Left forelimb (tissue), 1 donor: ENCODE measurements at places on chromosomes 5 and 9.

DNA sequence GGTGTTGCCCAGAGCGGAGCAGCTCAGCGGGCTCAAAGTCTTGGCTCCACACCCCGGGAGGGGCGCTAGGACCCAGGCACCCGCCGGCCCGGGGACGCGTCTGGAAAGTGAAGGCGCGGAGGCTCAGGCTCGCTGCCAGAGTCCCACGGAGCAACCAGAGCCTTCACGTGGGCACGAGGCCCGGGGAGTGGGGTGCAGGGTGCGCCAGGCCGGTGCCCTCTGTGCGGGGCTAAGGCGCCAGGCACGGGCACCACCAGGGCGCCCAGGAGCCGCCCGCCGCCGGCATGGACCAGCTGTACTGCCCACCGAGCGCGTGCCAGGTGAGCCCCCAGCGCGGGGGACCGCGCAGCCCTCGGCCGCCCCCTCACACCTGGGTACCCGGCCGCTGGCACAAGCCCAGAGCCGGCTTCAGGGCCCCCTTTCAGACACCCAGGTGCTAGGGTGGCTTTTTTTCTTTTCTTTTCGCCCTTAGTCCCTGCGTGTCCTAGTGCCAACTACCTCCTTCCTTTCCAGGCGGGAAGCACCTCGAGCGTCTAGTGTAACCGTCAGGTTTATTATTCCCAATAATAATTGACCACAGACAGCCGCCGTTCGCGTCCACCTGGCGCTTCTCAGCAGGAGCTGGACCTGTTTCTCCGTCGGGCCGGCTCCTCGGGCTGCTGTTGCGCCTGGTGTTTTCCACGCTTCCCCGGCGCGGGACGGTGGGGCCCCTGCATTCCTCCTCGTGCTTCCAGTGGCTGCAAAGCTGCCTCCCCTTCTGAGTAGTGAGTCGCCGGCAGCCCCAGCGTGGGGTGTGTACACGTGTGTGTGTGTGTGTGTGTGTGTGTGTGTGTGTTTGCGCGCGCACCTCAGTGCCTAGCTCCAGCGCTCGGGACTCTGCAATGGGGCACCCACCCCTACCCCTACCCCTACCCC is 30.1 kb upstream of the PDE8B start:
- DNase-seq = no peak

DNA sequence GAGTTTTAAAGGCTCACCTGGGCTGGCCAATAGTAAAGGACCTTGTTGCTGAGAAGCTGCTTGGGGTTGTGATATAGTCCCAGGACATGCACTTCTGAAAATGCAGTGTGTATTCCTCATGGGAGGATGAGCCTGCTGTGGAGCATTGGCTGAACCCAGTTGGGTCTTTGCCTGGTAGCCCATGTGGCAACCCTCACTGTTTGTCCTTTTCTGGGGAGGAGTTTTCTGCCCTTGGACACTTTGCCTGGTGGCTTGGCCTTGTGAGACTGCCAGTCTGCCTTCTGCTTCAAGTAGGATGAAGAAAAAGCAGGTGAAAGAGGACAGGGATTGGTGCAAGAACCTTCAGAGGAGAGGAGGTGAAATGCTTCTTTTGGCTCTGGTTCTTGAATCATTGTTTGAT is 4.0 kb downstream of the TENT4A start:
- peak; percentile 51 for DNase-seq

DNA sequence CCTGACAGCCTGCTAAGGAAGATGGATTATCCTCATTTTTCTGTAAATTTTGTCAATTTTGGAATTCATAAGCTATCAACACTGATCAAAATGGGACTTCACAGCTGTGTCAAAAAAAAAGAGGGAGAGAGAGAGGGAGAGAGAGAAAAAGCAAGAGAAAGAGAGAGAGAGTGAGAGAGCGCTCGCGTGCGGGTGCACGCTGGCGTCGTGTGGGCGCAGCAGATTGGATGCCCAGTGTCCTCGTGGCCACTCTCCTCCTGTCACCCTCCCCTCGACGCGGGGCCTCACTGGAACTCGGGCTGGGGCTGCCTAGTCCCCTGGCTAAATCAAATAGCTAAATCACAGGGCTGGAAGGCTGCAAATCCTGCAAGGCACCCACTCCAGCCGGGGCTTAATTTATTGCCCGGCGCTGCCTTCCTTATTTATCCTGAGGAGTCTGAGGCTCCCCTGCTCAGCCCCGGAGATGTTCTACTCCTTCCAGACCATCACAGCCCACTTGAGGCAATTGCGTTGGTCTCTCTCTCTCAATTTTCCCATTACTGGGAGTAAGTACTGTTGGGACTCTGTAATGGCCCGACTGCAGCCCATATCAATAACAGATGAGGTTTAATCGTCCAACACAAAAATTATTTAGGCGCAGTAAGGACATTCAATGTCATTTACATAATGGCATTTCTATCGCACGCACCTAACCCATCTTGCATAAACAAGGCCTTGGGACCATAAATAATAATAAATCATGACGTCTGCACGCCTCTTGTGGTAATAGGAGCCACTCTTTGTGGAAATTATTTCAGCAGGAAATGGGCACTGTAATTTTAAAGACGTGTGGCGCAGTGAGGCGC is 94.2 kb downstream of the PAX5 start:
- no peak for DNase-seq

DNA sequence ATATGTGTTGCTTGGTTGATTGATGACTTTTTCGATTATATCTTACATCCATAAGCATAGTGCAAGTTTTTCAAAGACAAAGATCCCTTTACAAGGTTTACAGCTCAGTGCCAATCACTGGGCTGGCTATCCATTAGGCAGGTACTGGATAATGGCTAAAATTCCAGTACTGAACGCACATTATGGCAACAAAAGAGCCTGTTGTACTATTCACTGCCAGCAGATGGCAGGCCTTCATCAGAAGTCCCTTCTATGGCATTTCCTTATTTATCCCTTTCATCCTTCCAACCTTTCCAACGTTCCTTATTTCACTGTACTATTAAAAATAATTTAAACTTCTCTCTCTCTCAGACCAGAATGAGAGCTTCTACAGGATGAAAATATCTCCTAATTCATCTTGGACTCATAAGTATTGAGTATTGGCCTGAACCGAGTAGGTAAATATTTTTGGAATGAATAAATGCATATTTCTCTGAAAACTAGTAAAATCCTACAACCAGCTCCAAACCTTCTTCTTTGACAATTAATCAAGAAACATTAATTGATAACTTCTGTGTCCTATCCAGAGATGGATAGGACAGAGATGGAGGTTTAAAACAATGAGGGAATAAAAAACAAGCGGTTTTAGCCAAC is 6.7 kb upstream of the WNT8A start:
- DNase-seq = no peak

DNA sequence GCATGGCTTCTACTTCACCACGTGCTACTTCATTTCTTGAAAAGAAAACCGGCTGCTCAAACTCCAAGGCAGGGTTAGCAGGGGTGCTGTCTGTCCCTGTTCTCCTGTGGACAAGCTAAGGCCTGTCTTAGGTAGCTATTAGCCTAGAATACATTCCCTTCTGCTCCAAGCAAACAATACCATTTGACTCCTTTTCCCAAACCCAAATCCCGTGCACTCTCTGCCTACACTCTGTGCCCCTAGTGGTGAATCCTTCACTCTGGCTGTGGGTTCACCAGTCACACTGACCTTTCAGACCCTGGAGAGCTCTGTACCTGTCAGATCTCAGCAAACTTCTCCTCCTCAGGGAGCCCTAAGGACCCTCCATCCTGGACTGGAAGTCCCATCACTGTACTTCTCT is 211.6 kb downstream of the SLIT3 start:
- no peak for DNase-seq

DNA sequence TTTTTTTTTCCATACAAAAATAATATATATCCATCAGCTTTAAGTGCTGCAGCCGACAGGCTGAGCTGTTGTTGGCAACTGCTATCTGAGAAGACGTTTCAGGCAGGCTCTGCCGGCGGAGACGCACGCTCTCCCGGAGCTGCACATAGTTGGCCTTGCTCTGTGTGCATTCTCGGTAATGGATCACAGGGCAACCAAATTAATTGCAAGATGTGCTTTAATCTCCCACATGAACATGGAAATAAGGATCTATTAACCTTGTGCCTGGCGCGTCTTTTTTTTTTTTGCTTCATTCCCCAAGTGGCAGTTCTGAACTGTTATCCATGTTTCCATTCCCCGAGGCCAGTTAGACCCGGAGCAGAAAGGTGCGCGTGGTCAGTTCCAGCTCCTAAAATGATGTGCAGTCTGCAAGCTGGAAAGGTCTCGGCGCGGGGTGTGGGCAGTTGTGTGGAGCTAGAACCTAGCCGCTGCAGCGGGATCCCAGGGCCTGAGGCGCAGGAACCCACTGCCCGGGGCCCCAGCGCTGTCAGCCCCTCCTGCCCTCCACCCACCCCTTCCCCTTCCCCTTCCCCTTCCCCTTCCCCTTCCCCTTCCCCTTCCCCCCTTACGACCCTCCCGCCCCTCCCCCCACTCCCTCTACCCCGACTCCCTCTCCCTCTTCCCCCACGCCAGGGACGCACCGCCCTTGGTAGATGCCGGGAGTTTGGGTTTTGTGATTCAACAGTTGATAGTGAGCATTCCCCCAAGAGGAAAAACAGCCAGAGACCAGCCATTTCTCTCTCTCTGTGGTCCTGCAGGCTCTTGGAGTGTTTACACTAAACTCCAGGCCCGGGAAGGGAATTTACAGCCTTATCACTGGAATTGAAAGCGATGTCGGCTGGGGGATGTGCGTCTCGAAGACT is 137.8 kb downstream of the CEP120 start:
- DNase-seq = no peak

DNA sequence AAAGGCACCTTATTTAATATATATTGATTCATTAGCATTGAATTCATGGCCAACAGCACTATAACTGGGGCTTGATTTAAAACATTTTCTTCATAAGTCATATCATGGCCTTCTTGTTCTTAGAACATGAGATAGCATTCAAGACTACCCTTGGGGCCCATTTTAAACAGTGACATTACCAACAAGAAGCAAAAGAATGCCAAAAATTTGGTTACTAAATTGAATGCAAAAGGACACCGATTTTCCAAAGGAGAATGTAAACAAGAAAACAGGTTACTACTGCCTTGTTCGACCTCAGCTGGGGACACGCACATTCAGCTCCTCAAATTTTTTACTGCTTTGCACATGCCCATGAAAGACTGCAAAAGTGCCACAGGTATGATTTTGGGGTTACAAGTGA is 219.4 kb upstream of the TLE4 start:
- DNase-seq = no peak

DNA sequence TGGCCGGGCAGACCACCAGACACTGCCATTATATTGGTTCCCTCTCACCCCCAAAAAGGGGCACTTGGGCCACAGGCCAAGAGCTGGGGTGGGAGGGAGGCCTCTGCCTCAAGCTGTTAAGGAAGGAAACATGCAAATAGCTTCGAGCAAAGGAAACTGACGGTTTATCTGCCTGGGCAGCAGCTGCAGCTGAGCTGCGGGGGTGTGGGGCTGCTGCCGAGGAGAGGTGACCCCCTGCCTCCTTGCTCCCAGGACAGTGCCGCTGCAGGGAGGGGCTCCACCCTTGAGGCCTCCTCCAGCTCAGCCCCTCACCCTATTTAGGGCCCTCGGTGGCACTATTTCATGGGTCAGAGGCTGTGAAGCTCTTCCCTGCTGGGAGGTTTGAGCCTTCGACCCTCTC is 789 bp downstream of the DOK3 start:
- no peak for DNase-seq

DNA sequence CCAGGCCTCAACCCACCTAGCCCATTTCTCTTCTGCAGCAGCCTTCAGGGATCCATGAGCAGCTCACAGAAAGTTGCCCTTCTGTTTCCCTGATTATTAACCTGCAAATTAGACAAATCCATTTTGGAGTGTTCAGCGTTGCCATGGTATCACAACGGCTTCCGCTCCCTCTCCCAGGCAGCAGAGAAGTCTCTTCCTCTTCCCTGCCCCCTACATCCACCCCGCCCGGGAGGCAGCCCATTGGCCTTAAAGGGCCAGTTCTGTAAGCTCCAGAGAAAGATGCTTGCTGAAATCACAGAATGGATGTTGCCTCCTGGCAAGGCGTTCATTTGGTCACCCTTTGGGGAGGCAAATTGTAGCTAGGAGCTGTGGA is 47.7 kb upstream of the BOD1 start:
- no peak for DNase-seq

- DNase-seq = no peak
Measured at GRCh38 chr9:92963831-92964606, 16.7 kb downstream of the FGD3 start.

DNA sequence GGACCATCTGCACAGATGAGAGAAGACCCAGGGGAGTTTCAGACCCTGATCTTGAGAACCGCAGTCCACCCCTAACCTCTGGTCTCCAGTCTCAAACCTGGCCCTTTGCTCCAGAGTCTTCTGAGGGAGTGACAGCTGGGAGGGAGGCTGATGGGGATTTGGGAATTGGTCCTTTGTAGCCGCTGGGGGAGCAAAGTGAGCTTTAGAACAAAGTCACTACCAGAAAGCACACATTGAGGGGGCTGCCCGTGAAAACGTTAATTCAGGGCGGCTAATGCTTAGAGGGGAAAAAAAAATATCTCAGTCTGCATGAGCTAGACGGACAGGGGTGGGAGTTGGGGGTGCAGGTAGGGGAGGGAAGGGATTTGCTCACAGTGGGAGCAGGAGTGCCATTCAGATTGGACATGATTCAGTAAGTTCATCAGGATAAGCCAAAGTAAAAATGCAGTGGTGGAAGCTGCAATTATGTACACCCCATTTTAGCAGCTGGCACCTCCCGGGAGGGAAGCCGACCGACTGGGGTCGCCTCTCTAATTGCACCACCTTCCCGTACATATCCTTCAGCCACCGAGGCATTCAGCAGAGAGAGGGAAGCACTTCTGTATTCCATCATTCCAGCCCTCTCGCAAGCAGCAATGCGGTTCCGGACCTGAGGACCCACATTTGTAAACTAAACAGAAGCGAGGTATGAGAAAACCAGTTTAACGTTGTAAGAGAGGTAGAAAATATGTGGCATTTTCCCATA is 123.4 kb upstream of the RETREG1 start:
- no peak for DNase-seq

- DNase-seq = no peak
Measured at GRCh38 chr5:138109463-138110265, 25.8 kb downstream of the WNT8A start.

- no peak for DNase-seq
Measured at GRCh38 chr9:87718852-87719612, 6.9 kb upstream of the CTSL start.

DNA sequence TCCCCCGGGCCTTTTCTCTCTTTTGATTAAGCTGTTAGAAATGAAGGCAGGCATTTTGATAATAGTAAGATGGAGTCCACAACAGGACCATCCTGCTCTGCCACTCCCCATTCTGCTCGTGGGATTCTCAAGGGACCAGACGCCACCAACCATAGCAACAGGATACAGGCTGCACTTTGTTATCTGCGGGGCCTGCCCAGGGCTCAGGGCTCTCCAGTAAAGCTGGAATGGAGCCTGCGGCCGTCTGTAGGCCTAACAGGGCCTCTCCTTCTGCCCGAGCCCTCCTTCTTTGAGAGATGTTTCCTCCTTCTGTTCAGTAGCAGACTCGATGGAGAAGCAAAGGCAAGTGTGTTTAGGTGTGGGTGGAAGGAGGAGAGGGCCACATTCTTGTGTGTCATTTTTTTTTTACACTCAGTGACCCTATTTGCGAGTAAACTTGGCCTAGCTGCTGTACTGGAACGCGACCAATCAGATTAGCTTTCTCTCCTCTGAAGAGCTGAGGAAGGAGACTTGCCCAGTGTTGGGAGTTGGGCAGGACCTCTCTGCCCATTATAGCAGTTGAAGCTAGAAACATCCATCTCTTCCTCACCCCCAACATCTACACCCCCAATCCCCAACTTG is 8.9 kb upstream of the EPB41L4B start:
- DNase-seq = no peak

- no peak for DNase-seq
Measured at GRCh38 chr9:123757960-123758359, 172.0 kb downstream of the DENND1A start.
